CD4-positive, alpha-beta T cell (primary cell): ENCODE measurements at places on chromosomes 5 and 9. TPM values are rescaled to one million over a fixed set of nuclear protein-coding genes. Genes with fewer than 3 reads are reported as not detected.

ZSWIM6 gene
- total RNA-seq: 4.1 TPM

DNA sequence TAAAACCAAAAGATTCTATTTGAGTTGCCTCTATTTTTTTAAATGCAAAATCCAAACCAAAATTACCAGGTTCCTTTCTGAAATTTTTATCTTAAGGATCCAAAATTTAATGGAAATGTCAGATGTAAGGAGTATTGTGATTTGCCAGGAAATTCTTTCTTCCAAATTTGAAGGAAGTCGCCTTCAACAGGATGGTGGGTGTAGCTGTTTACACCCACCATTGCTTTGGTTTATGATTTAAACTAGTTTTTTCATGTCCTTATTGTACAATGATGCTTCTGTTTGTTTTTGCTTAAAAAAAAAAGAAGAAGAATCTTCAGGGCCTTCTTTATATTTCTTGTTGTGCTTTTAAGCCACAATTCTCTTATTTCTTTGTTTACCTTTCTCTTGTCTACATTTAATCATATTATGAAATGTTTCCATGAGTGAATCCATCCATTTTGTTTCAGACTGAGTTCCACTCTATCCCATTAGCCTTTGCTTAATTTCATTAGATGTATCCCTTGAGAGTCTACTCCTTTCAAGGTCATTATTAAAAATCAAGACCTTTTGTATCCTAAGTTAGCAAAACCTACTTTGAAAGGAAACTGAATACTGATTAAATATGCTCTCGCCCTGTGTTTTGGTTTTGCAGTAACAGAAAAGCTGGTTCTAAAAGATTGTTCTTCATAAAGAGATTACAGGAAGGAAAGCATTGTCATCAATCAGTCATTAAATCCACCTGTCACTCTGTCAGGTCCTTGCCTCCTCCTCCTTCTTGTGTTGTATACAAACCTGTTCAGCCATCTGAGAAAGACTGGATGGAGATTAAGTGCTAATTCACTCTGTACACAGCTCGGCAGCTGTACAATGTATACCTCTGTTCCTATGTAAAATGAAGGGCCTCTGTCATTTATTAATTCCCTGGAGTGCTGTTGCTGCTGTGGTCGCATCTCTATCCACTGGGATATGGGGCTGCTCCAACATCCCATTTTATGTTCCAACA, 45.5 kb upstream of the SLC2A8 start:
- H3K4me1 ChIP-seq: no peaks in the 10 kb centered on the region
- DNase-seq: no peak
- no peaks in the 10 kb centered on the region for H3K36me3 ChIP-seq
- H3K4me3 ChIP-seq: no peak overlapping the region

DNA sequence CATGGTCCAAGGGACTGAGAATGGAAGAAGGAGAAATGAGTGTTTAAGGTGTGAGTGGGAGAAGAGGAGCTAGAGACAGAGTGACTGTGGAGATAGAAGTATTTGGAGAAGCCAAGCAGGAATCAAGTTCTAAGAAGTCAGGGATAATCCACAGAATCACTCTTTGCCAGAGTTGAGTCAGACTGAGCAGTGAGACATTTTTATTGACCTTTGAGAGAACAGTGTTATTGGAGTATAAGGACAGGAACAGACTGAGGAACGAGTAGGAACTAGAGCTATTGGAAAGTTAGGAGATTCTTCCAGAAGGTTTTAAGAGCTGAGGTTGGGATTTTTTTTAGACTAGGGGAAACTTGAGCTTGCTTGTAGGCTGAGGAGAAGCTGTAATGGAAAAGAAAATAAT, 37.2 kb downstream of the RCL1 start:
- H3K4me1 ChIP-seq: no peaks in the 10 kb centered on the region
- no peak for DNase-seq
- H3K36me3 ChIP-seq: peaks cover 22% of the 10 kb centered on the region
- H3K27me3 ChIP-seq: no peaks in the 10 kb centered on the region
- H3K27ac ChIP-seq: no peak overlapping the region

DNA sequence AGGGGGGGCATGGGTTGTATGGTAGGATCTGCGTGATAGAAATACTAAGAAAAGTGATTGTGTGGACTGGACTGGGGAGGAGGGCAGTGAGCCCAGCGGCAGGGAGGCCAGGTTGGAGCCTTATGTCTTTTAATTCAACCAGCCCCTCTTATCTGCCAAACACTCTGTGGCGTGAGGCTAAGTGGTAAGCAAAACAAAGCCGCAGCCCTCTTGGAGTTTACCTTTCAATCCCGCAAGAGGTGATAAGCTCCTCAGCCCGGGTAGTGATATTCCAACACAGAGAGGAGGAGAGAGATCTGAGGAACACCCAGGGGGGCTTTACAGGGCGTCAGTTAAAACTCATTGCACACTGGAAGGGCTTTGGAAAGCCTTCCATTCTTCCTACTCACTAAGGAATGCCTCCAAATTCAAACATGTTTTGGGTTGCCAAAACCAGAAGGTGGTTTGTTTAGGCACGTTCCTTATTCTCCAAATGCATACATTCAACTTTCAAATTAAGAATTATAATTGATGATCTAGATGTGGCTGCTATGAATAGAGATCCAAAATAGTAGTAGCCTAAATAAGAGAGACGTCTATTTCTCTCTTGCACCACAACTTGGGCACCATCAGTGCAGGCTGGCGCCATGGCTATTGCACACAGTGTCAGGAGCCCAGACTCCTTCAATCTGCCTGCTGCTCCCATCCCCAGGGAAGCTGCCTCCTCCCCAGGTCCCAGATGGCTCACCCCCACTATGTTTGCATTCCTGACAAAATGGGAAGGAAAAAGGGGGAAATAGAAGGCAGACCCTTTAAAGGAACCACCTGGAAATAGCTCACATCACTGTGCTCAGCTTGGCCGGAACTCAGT, 75.1 kb upstream of the FSTL4 start:
- no peak overlapping the region for H3K4me3 ChIP-seq
- no peaks in the 10 kb centered on the region for H3K4me1 ChIP-seq
- H3K27ac ChIP-seq: no peak overlapping the region
- peaks cover 30% of the 10 kb centered on the region for H3K27me3 ChIP-seq

GRCh38 chr5:179307931-179308471, 37.3 kb downstream of the ADAMTS2 start:
- no peaks in the 10 kb centered on the region for H3K36me3 ChIP-seq
- no peaks in the 10 kb centered on the region for H3K27me3 ChIP-seq

- no peak overlapping the region for H3K4me3 ChIP-seq
- peaks cover 42% of the 10 kb centered on the region for H3K36me3 ChIP-seq
- H3K27ac ChIP-seq: no peak overlapping the region
- peaks cover 17% of the 10 kb centered on the region for H3K4me1 ChIP-seq
Observed at GRCh38 chr9:36158122-36158521, 11.1 kb upstream of the CCIN start.

GRCh38 chr9:89933578-89933977, 328.8 kb downstream of the GADD45G start:
- no peaks in the 10 kb centered on the region for H3K4me1 ChIP-seq
- H3K4me3 ChIP-seq: no peak overlapping the region
- H3K36me3 ChIP-seq: no peaks in the 10 kb centered on the region
- peaks cover 2% of the 10 kb centered on the region for H3K27me3 ChIP-seq
- no peak overlapping the region for H3K27ac ChIP-seq

DNA sequence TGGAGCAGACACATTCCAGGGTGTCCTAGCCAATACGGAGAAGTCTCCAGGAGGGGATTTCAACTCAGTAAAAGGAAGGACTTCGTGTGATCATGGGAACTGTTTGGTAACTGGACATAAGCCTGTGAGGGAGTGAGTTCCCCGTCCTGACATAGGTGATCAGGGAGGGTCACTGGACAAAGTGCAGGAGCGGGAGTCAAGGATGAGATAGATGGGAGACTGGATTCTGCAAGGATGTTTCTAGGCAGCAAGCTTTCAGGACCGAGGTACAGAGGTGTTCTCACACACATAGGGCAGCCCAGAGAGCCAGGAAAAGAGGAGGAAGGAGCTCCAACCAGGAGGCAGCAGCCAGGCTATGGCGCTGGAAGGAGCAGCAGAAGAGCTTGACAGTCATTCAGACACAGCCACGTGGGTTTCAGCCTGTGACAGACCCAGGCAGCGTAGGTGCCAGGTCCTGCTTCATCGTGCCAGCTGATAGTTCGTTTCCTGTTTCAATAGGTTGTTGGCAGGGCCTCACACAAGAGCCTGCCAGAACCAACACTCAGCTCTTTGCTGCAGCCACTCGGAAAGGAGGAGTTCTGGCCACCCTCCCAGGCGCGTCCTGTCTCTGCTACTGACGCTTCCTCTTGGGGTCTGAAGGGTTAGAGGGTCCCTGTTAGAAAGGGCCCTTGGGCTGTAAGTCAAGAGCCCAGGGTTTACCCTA, 84.1 kb downstream of the AMBP start:
- H3K4me3 ChIP-seq: no peak overlapping the region
- no peaks in the 10 kb centered on the region for H3K36me3 ChIP-seq
- DNase-seq: no peak
- no peak overlapping the region for H3K27ac ChIP-seq
- H3K4me1 ChIP-seq: peaks cover 5% of the 10 kb centered on the region

EIF4E1B gene
- total RNA-seq: not detected

GRCh38 chr9:14342736-14343135, 28.8 kb upstream of the NFIB start:
- H3K4me1 ChIP-seq: peaks cover 5% of the 10 kb centered on the region
- no peaks in the 10 kb centered on the region for H3K36me3 ChIP-seq
- no peak overlapping the region for H3K4me3 ChIP-seq
- H3K27me3 ChIP-seq: peaks cover 75% of the 10 kb centered on the region
- H3K27ac ChIP-seq: no peak overlapping the region

- H3K4me3 ChIP-seq: no peak overlapping the region
- no peaks in the 10 kb centered on the region for H3K27me3 ChIP-seq
- H3K36me3 ChIP-seq: no peaks in the 10 kb centered on the region
- no peaks in the 10 kb centered on the region for H3K4me1 ChIP-seq
- H3K27ac ChIP-seq: no peak overlapping the region
- DNase-seq: no peak
Observed at GRCh38 chr9:113898596-113898995, 22.5 kb downstream of the ZNF618 start.

- DNase-seq: no peak
- H3K27me3 ChIP-seq: no peaks in the 10 kb centered on the region
- no peak overlapping the region for H3K4me3 ChIP-seq
- no peak overlapping the region for H3K27ac ChIP-seq
- no peaks in the 10 kb centered on the region for H3K4me1 ChIP-seq
Observed at GRCh38 chr5:5335700-5336264, 86.7 kb upstream of the ICE1 start.

GRCh38 chr9:75360252-75360651, 271.9 kb downstream of the OSTF1 start:
- DNase-seq: no peak
- no peaks in the 10 kb centered on the region for H3K27me3 ChIP-seq
- H3K36me3 ChIP-seq: no peaks in the 10 kb centered on the region
- H3K4me3 ChIP-seq: no peak overlapping the region
- H3K27ac ChIP-seq: no peak overlapping the region

PHF24 gene
- not detected for total RNA-seq

DNA sequence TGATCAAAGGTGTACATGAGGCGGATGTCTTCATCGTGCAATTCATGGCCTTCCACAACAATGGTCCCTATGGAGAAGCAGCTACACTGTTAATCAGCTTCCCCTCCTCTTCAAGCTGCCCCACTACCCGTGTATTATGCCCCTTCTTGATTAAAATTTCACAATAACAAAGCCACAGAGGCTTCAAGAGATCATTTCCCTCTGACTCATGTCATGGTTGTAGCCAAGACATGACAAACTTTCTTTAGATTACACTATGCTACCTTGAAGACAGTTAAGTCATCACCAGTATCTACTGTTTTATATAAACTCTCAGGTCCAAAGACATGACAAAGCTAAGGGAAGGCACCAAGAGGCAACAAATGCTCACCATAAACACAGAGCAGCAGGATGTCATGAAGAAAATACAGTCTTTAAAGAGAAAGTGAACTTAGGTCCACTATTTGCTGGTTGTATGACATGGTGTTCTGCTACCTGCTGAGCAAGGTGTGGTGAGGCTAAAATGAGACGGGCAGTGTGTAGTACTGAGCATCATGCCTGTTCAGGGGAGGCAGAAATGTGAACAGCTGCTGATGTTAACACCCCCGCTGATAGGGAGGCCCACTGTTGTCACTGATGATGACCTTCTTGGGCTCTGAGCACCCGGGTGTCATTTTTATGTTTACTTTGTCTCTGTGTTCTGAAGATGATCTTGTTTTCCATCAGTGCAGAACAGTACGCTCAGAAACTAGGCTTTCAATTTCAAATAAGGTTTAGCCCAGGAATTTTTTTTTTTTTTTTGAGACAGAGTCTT, 48.3 kb downstream of the IARS1 start:
- peaks cover 98% of the 10 kb centered on the region for H3K36me3 ChIP-seq
- H3K27me3 ChIP-seq: no peaks in the 10 kb centered on the region
- no peak for DNase-seq
- no peak overlapping the region for H3K27ac ChIP-seq

CARD9 gene
- 0.36 TPM for total RNA-seq

DNA sequence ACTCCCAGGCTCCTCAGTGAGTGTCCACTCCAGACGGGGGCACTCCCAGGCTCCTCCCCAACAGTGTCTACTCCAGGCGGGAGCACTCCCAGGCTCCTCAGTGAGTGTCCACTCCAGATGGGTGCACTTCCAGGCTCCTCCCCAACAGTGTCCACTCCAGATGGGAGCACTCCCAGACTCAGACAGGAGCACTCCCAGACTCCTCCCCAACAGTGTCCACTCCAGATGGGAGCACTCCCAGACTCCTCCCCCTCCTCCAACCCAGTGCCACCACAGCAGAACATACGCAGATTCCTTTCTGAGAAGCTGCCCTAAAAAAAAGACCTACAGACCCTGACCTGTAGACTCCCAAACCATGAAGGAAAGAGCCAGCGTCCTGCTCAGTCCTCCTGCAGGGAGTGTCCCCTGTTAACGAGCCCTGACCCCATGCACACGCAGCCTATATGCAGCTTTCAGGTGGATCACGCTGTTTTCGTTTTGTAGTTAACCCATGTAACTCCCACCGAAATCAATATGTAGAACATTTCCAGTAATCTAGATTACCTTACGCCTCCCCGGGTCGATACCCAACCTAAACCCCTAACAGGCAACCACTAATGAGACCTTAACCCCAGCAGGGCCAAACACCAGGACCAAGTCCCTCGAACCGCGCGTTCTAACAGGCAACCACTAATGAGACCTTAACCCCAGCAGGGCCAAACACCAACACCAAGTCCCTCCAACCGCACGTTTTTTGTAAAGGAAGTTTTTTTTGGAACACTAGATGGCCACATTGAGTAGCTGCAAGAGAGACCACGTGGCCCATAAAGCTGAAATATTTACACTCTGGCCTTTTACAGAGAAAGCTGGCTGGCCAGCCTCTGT, 15.7 kb downstream of the PNPLA7 start:
- H3K4me3 ChIP-seq: no peak overlapping the region
- H3K27me3 ChIP-seq: no peaks in the 10 kb centered on the region
- H3K27ac ChIP-seq: no peak overlapping the region
- peaks cover 25% of the 10 kb centered on the region for H3K4me1 ChIP-seq
- no peaks in the 10 kb centered on the region for H3K36me3 ChIP-seq
- DNase-seq: no peak

MARVELD2 gene
- total RNA-seq: 0.19 TPM
